Kidney (tissue), 22 donors: ENCODE measurements at places on chromosomes 7 and 10. TPM values are rescaled to one million over a fixed set of nuclear protein-coding genes. Genes with fewer than 3 reads are reported as not detected.
A peak's percentile ranks its signal among the peaks of the same experiment; 100 is the strongest.

The PILRA gene
- 18.8 TPM for total RNA-seq

GRCh38 chr10:80201608-80202141 is 3.7 kb downstream of the ANXA11 start:
- H3K4me1 ChIP-seq = peaks cover 68% of the 10 kb centered on the region
- H3K27me3 ChIP-seq = no peaks in the 10 kb centered on the region
- DNase-seq = no peak

DNA sequence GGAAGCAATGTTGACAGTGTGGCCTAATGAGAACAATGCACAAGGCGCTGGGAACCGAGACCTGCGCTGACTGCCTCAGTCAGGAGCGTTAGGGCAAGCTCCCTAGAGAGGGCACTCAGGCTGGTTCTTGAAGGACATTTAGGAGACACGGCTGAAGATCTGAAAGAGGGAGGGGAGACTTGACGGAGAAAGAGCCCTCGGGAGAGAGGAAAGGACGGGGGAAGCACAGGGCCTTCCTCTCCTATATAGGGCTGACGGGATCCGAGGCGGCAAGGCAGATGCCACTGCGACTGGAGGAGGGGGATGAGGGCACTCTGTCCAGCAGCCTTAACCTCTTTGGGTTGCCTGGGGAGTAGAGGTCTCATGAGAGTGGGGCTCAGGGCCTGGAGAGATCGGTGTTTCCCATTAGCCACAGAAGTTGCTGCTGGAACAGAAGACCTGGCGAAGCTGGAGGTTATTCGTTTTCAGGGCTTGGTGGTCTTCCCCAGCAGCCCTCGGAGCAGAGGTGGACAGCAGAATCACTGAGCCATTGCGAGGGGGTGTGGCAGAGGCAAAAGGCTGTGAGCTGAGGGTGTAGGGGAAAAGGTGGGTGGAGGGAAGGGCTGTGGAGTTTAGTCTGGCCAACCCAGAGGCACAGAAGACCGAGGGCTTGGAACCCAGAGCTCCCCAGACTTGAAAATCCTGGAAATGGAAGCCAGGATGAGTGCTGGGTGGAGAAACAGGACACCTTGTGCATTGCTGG is 36.0 kb downstream of the CLEC2L start:
- no peaks in the 10 kb centered on the region for H3K27me3 ChIP-seq
- H3K4me1 ChIP-seq = no peaks in the 10 kb centered on the region
- H3K27ac ChIP-seq = no peak overlapping the region
- H3K4me3 ChIP-seq = no peak overlapping the region
- no peaks in the 10 kb centered on the region for H3K36me3 ChIP-seq

GRCh38 chr7:7156663-7157062 is 25.7 kb upstream of the C1GALT1 start:
- H3K4me3 ChIP-seq = no peak overlapping the region
- no peaks in the 10 kb centered on the region for H3K36me3 ChIP-seq
- no peaks in the 10 kb centered on the region for H3K4me1 ChIP-seq

The OR6V1 gene
- total RNA-seq = not detected

- no peaks in the 10 kb centered on the region for H3K36me3 ChIP-seq
- H3K4me1 ChIP-seq = no peaks in the 10 kb centered on the region
- H3K27me3 ChIP-seq = no peaks in the 10 kb centered on the region
- H3K4me3 ChIP-seq = no peak overlapping the region
- DNase-seq = no peak
- H3K27ac ChIP-seq = no peak overlapping the region
Observed at GRCh38 chr7:49174396-49174795, 250.0 kb downstream of the CDC14C start.

The IDI2 gene
- not detected for total RNA-seq

DNA sequence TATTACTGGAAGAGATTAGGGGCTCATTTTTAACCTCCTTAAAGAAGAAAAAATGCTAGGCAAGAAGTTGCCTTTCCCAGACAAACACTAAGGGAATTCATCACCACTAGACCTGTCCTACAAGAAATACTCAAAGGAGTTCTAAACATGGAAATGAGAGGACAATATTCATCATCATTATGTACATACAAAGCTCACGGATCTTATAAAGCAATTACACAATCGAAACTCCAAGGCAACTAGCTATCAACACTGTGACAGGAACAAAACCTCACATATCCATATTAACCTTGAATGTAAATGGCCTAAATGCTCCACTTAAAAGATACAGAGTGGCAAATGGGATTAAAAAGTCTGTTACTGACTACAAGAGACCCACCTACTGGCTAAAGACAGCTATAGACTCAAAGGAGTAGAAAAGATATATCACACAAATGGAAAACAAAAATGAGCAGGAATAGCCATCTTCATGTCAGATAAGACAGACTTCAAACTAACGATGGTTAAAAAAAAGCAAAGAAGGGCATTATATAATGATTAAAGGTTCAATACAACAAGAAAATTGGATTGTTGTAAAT is 246.6 kb downstream of the ADRA2A start:
- no peak overlapping the region for H3K27ac ChIP-seq
- no peak overlapping the region for H3K4me3 ChIP-seq
- H3K4me1 ChIP-seq = no peaks in the 10 kb centered on the region
- H3K27me3 ChIP-seq = peaks cover 2% of the 10 kb centered on the region
- no peaks in the 10 kb centered on the region for H3K36me3 ChIP-seq
- DNase-seq = no peak

The ZNF92 gene
- total RNA-seq = 9.5 TPM

GRCh38 chr7:104627516-104627915 is 299.1 kb downstream of the LHFPL3 start:
- H3K36me3 ChIP-seq = no peaks in the 10 kb centered on the region
- H3K27me3 ChIP-seq = no peaks in the 10 kb centered on the region
- H3K4me1 ChIP-seq = no peaks in the 10 kb centered on the region
- no peak overlapping the region for H3K27ac ChIP-seq
- H3K4me3 ChIP-seq = no peak overlapping the region
- DNase-seq = no peak

The DLX5 gene
- total RNA-seq = 0.82 TPM

GRCh38 chr10:36451391-36451970 is 673.9 kb upstream of the ANKRD30A start:
- peaks cover 3% of the 10 kb centered on the region for H3K4me1 ChIP-seq
- no peaks in the 10 kb centered on the region for H3K27me3 ChIP-seq
- no peaks in the 10 kb centered on the region for H3K36me3 ChIP-seq
- H3K4me3 ChIP-seq = no peak overlapping the region
- no peak for DNase-seq

GRCh38 chr10:51528527-51528926 is 170.9 kb downstream of the CSTF2T start:
- no peaks in the 10 kb centered on the region for H3K36me3 ChIP-seq
- H3K27ac ChIP-seq = no peak overlapping the region
- no peaks in the 10 kb centered on the region for H3K27me3 ChIP-seq
- no peak overlapping the region for H3K4me3 ChIP-seq

The ITPRID1 gene
- not detected for total RNA-seq

- no peaks in the 10 kb centered on the region for H3K27me3 ChIP-seq
- H3K4me3 ChIP-seq = no peak overlapping the region
- no peaks in the 10 kb centered on the region for H3K4me1 ChIP-seq
- DNase-seq = no peak
- H3K27ac ChIP-seq = peak overlapping the region; percentile 19
Observed at GRCh38 chr10:126147866-126148587, 240.2 kb downstream of the ADAM12 start.

The HMX2 gene
- total RNA-seq = 0.25 TPM

DNA sequence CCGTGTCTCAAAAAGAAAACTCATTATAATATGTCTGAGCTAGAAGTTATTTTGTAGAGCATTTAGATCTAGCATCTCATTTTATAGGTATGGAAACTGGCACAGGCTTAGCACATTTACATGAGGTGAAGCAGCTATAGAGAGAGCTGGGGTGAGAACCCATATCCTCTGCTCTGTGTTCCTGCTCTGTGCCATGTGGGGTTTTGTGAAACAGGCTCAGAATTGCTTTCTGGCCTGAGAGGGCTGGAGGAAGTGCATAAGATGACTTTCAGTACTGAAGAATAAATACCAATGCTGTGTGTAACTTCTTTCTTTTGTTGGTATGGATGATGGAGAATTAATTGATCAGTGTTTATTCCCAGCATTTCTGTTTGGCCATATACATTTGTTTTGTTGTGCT is 159.1 kb downstream of the LRRC4 start:
- H3K4me3 ChIP-seq = no peak overlapping the region
- H3K4me1 ChIP-seq = no peaks in the 10 kb centered on the region
- no peaks in the 10 kb centered on the region for H3K27me3 ChIP-seq
- no peak overlapping the region for H3K27ac ChIP-seq
- no peak for DNase-seq
- H3K36me3 ChIP-seq = no peaks in the 10 kb centered on the region

GRCh38 chr7:148704970-148705369 is 6.3 kb downstream of the CUL1 start:
- peaks cover 13% of the 10 kb centered on the region for H3K4me1 ChIP-seq
- no peak overlapping the region for H3K27ac ChIP-seq
- no peak overlapping the region for H3K4me3 ChIP-seq
- H3K27me3 ChIP-seq = no peaks in the 10 kb centered on the region
- H3K36me3 ChIP-seq = no peaks in the 10 kb centered on the region

DNA sequence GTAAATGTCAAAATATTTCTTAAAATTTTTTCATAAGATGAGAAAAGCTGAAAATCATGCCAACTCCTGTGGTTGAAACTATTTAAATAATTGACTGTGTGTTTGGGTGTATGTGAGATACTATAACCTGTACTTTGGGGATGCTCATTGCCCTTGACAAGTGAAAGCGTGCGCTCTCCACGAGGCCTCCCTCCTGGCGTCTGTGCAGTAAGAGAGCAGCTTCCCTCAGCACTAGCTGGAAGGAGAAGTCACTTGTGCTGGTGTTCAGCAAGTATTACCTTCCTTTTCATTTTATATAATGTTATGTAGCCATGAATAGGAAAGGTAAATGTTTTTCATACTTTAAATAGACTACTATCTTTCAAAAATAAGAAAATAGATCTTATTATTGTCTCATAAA is 118.9 kb downstream of the ZEB1 start:
- H3K36me3 ChIP-seq = no peaks in the 10 kb centered on the region
- no peaks in the 10 kb centered on the region for H3K27me3 ChIP-seq
- no peak overlapping the region for H3K27ac ChIP-seq
- no peaks in the 10 kb centered on the region for H3K4me1 ChIP-seq

DNA sequence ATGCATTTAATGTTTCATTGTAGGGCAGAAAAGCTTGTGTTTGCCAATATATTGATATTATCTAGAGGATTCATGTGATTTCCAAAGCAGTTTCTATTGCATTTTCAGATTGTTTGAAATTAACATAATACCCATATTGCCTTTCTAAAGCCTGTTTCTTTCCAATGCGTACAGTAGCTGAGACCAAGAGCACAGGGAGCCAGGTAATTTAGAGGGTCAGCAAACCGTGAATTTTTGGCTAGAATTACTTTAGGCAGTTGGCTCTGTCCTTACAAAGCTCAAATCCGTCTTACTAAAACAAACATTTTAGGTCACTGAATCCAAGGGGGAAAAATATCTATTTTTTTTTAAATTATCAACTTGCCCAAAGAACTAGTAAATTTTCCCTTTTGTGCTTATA is 604.9 kb upstream of the ADARB2 start:
- H3K27me3 ChIP-seq = no peaks in the 10 kb centered on the region
- no peak overlapping the region for H3K4me3 ChIP-seq
- no peak for DNase-seq
- H3K27ac ChIP-seq = no peak overlapping the region
- H3K36me3 ChIP-seq = no peaks in the 10 kb centered on the region

The SPAG6 gene
- 8.4 TPM for total RNA-seq

The ATP6V0E2 gene
- total RNA-seq = 19.8 TPM

The NODAL gene
- total RNA-seq = not detected

DNA sequence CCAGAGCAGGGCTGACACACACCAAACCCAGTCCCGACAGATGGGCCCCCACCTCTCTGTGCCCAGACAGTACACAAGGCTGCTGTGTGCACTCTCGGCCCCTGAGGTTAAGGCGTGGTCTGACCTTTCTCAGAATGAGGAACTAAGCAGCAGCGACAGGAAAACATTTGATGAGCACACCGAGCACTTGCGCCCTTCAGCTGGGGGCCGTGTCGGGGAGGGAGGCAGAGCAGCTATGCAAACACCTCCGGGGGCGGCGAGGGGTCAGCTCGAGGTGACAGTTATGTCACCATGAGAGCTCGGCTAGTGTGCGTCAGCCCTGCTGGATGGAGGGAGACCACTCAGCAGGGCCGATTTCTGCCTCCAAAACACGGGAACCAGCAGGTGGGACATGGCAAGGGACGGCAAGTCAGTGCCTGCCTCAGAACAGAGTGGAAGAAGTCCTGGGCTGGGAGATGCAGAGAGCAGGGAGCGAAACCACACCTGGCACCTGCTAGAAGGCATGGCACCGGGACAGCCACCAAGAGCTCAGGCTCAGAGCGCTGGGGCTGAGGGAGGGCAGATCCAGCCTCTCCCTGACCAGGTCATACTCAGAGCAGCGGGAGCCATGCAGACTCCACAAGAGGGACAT is 57.4 kb downstream of the CHST15 start:
- no peak overlapping the region for H3K27ac ChIP-seq
- H3K4me3 ChIP-seq = no peak overlapping the region
- H3K27me3 ChIP-seq = no peaks in the 10 kb centered on the region
- no peaks in the 10 kb centered on the region for H3K36me3 ChIP-seq
- DNase-seq = peak; percentile 55
- no peaks in the 10 kb centered on the region for H3K4me1 ChIP-seq

The ADAM12 gene
- total RNA-seq = 3.3 TPM

The PLEKHS1 gene
- 0.41 TPM for total RNA-seq

GRCh38 chr7:130932667-130933432 is 198.8 kb upstream of the KLF14 start:
- no peak for DNase-seq
- no peak overlapping the region for H3K4me3 ChIP-seq

The TMEM270 gene
- total RNA-seq = 0.50 TPM

DNA sequence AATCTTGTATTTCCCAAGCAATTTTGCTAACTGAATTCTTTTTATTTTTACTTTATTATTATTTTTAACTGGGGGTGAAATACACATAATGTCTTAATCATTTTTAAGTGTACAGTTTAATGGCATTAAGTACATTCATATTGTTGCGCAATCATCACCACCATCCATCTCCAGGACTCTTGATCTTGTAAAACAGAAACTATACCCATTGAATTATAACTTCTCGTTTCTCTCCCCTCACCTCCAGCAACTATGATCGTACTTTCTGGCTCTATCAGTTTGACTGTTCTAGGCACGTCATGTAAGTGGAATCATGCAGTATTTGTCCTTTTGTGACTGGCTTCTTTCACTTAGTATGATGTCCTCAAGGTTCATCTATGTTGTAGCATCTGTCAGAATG is 108.8 kb downstream of the ARL5B start:
- H3K27ac ChIP-seq = no peak overlapping the region
- no peak overlapping the region for H3K4me3 ChIP-seq
- no peaks in the 10 kb centered on the region for H3K4me1 ChIP-seq
- no peak for DNase-seq
- no peaks in the 10 kb centered on the region for H3K27me3 ChIP-seq

- DNase-seq = peak; percentile 81
- H3K27ac ChIP-seq = no peak overlapping the region
- no peaks in the 10 kb centered on the region for H3K36me3 ChIP-seq
Observed at GRCh38 chr10:79052291-79053080, 16.3 kb upstream of the ZMIZ1 start.

DNA sequence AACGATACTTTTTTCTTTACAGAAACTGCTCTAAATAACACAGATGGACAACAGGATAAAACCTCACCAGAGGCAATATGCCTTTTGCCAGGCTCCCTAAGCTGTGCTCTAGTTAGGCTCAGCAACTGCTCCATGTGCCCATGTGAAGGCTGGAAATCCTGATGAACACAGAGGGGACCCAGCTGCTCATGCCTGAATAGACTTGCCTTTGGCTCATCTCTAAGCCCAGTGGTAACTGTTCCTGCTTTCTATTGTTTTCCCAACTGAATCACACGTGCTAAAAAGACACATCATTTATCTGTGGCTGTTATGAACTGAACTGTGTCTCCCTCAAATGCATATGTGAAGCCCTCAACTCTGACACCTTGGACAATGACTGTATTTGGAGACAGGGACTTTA is 110.4 kb downstream of the RNF216 start:
- no peak for DNase-seq
- no peaks in the 10 kb centered on the region for H3K27me3 ChIP-seq
- no peaks in the 10 kb centered on the region for H3K36me3 ChIP-seq
- no peak overlapping the region for H3K27ac ChIP-seq

The SLC18A3 gene
- total RNA-seq = not detected
